ENCODE measurements at places on chromosomes 3 and 15.
A peak's percentile ranks its signal among the peaks of the same experiment; 100 is the strongest.

DNA sequence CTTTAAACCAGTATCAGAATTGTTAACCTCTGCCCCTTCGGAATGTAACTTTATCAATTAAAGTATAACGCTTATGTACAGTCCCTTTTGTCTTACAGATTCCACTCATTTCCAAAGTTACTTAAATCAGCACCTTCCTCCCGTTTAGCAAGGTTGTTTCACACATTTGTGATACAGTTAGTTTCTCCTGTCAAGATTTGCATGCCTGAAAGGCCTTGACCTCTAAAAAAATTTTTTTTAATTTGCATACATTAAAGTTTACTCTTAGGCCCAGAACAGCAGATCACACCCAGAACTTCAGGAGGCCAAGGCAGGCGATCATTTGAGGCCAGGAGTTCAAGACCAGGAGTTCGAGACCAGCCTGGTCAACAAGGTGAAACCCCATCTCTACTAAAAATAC lies 9.1 kb downstream of the INO80 start:
- no peaks in the 10 kb centered on the region for H3K4me1 ChIP-seq
- peaks cover 7% of the 10 kb centered on the region for H3K36me3 ChIP-seq
- DNase-seq, result no peak
- no peak overlapping the region for H3K27ac ChIP-seq
- no peaks in the 10 kb centered on the region for H3K27me3 ChIP-seq

DNA sequence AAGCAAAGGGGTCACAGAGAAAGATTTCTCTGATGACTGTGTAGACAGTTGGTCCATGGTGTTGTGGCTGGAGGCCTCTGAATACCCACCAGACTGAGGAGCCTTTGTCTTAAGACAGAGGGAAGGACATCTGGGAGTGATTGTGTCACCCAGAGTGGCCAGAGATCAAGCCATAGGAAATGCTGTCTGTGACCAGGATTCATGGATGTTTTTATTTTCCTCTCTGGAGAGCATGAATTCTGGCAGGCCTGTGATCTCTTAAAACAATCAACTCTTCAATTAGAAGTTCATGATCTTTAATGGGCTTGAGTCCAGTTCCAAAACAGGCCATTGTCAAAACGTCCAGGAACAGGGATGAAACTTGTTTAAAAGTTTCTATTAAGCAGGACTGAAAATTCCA lies 198.9 kb upstream of the CTDSPL start:
- DNase-seq, result no peak
- H3K4me1 ChIP-seq, result peaks cover 4% of the 10 kb centered on the region
- H3K36me3 ChIP-seq, result no peaks in the 10 kb centered on the region
- H3K27ac ChIP-seq, result no peak overlapping the region
- H3K27me3 ChIP-seq, result no peaks in the 10 kb centered on the region
- H3K4me3 ChIP-seq, result no peak overlapping the region

- DNase-seq, result peak; percentile 84
- H3K4me1 ChIP-seq, result peaks cover 15% of the 10 kb centered on the region
- H3K27ac ChIP-seq, result peak overlapping the region; percentile 67
These were observed 226.7 kb upstream of the C2CD4B start for GRCh38 chr15:62391641-62392262.

DNA sequence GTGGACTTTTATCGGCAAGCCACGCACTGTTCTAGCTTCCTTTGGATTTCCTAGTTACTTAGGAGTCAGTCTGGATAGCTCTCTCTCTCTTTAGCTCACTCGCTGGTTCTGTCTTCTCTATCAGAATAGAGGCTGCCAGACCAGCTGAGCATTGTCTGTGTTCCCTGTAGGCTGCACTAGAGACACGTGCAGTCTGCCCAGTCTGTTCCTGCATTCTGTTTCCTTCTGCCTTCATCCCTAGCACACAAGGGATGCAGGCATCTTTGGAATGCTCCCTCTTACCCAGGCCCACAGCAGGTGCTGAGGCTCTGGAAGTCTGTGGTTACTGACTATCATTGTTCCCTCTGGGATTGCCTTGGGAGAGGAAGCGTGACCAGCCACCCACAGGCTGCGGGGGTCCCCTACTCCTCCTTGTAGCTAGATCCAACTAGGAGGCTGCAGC lies 322.8 kb downstream of the ZNF621 start:
- no peak for DNase-seq
- no peaks in the 10 kb centered on the region for H3K27me3 ChIP-seq
- H3K4me3 ChIP-seq, result no peak overlapping the region
- H3K4me1 ChIP-seq, result no peaks in the 10 kb centered on the region
- H3K36me3 ChIP-seq, result no peaks in the 10 kb centered on the region
- H3K27ac ChIP-seq, result no peak overlapping the region

- H3K4me3 ChIP-seq, result no peak overlapping the region
- no peaks in the 10 kb centered on the region for H3K36me3 ChIP-seq
- peak; percentile 66 for DNase-seq
- no peak overlapping the region for H3K27ac ChIP-seq
- no peaks in the 10 kb centered on the region for H3K27me3 ChIP-seq
These were observed 46.8 kb downstream of the CYP11A1 start for GRCh38 chr15:74320352-74321247.

GRCh38 chr15:101505610-101506337 lies 16.3 kb upstream of the PCSK6 start:
- no peak overlapping the region for H3K27ac ChIP-seq
- no peaks in the 10 kb centered on the region for H3K27me3 ChIP-seq
- H3K4me3 ChIP-seq, result no peak overlapping the region
- DNase-seq, result no peak
- no peaks in the 10 kb centered on the region for H3K36me3 ChIP-seq
- no peaks in the 10 kb centered on the region for H3K4me1 ChIP-seq

DNA sequence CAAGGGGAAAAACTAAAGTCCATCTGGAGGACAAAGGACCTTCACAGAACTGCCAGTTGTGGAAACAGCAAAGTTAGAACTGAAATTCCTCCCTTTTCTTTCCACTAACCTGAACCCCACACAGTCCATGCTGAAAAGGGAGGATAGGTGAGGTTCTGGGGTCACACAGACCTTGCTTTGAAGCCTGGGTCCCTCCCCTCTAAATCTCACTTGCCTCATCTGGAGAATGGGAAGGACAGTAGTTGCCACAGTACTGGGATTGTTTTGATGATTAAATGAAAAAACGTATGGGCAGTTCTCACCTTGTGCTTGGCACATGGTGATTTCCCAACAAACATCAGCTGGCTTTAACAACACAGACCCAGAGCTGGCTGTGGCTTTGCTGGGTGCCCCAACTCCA lies 166.4 kb upstream of the LRIG1 start:
- peaks cover 4% of the 10 kb centered on the region for H3K4me1 ChIP-seq
- no peaks in the 10 kb centered on the region for H3K27me3 ChIP-seq
- DNase-seq, result no peak
- H3K4me3 ChIP-seq, result no peak overlapping the region
- no peaks in the 10 kb centered on the region for H3K36me3 ChIP-seq

- peak overlapping the region; percentile 99 for H3K27ac ChIP-seq
- H3K4me3 ChIP-seq, result peak overlapping the region; percentile 89
- H3K36me3 ChIP-seq, result no peaks in the 10 kb centered on the region
- peaks cover 21% of the 10 kb centered on the region for H3K4me1 ChIP-seq
- H3K27me3 ChIP-seq, result no peaks in the 10 kb centered on the region
These were observed 891 bp upstream of the TOP2B start for GRCh38 chr3:25665315-25666280.

DNA sequence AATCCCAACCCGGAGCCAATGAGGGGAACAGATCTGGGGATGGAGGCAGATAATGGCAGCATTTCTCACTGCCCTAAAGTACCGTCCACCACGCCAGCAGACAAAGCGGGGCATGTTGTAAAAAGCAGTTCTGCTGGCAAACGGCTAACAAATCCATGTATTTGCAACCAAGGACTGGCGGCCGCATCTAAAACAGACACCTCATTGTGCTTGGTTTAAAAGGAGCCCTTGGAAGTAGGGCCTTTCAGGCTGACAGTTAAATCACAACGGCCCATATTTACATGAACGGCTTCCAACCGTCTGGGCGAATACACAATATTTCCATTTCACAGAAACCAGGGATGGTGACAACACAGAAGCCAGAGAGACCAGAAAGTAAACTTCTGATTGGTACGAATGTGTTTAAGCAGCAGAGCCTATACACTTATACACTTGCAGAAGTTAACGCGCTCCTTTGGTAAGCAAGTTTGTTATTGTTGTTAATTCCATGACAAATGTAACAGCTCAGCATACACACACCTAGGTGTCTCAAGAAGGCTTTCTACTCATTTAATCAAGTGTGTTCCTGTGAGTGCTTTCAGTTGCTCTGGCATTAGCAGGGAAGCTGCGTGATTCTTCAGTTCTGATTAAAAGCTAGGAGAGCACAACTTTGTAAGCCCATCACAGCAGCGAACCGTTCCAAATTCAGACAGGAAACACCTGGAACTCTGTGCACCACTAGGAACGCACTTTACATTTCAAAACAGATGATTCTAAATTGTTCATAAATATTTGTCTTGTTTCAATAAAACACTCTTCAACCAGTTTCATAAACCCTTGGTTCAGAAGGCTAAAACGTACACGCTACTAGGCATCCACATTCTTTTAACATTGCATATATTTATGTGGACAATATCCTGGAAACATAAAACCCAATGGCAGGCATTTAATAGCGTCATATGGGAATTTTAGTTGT lies 112.9 kb downstream of the PDZRN3 start:
- no peaks in the 10 kb centered on the region for H3K36me3 ChIP-seq
- H3K27ac ChIP-seq, result no peak overlapping the region
- H3K4me3 ChIP-seq, result no peak overlapping the region
- no peak for DNase-seq

Measured in Peyer's patch (tissue), 4 donors.